ENCODE measurements at places on chromosomes 7 and 10. TPM values are rescaled to one million over a fixed set of nuclear protein-coding genes. Genes with fewer than 3 reads are reported as not detected.

The POMZP3 gene
- 1.8 TPM for total RNA-seq

The LEP gene
- 0.12 TPM for total RNA-seq

The HOXA9 gene
- 8.6 TPM for total RNA-seq

The FKBP6 gene
- under 0.01 TPM for total RNA-seq

The SPDYE9 gene
- not detected for total RNA-seq
